ENCODE measurements at places on chromosomes 2 and 18.

GRCh38 chr2:210527286-210527685 is 29.1 kb upstream of the CPS1 start:
- no peak for DNase-seq

DNA sequence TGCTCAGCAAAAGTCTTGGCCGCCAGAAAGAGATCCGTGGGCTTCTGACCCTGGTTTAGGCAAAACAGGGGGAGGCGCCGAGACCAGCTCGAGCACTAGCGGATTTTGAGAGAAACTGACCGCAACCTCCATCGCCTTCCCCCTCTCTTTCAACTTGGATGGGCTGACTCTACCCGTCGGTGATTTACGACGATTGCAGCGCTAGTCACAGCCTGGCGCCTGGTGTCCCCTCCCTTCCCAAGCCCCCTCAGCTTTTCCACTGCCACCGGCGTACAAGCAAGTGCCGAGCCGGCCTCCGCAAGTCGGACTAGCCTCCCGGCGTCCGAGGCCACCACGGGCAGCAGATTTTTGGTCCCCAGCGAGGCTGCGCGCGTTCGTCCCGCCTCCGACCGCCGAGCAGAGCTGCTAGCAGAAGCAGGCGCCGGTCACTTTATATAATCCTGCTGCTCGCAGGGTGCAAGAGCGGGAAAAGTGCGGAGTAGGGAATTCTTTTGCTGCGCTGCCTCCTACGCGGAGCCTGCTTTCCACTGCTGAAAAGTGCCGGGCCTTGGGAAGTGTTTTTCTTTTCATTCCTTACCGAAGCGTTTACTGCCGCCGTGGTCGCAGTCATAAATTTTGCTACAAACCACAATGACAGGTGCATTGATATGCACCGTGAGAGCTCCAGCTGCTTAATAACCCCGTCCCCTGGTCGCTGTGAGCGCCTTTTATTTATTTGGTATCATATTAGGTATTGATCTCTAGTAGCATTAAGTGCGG is 7.7 kb downstream of the HOXD3 start:
- no peak for DNase-seq

DNA sequence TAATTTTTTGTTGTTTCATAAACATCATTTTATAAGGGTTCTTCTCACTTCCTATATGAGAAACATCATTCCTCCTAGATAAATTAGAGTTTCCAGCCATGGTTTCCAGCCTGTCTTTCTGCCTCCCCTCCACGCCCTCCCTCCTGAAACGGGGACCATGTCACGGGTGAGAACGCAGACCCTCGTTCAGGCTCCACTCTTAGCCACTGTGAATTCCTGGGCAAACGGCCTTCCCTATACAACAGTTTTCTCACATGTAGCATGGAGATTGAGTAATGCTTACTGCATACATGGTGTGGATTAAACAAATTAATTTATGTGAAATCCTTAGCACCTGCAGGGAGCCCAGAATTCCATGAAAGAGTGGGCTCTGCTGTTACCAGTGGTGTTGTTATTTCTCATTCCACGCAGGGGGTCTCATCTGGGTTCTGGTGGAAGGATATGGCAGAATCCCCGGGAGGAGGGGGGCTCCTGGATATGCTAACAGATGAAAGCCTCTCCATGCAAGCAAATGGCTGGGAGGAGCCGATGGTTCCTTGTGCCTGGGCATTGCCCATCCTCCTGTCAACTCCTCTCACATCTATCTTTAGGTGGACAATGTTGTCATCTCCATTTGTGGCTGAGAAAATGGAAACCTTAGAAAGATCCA is 54.0 kb upstream of the TWIST2 start:
- DNase-seq: no peak

- no peak for DNase-seq
These were observed 30.5 kb downstream of the TCF7L1 start for GRCh38 chr2:85163675-85164074.

DNA sequence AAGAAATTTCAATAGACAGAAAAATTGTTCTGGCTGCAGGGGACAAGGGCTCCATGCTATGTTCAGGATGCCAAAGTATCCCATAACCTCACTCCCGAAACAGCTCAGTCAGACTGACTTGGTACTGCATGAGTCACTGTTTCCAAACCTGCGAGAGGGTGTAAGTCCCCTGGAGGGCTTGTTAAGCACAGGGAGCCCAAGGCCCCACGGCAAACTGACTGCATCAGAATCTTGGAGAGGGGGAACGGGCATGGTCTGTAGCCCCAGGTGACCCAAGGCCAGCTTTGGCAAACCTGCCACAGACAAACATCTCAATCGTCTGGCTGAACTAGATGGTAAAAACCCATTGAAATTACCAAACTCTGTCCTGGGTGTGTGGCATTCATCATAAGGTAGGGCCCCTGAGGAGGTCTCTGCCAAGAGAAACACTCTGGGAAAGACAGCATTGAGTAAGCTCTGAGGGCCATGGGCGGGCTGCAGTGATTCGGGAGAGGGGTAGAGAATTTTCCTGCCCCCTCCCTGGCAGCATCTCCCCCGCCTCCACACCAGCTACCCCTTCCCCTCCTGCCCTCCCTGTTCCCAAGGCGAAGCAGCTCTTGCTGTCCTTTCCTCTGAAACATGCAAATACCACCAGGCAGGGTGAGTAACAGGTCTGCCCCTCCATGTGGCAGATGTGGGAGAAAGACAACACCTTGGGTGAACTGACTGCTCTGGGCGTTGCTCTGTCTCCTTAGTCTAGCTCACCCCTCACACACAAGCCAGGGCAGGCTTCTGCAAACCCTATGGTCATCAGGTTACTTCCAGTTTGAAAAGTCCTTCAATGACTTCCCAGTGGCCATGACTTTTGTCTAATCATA is 274.7 kb upstream of the SIX2 start:
- no peak for DNase-seq

GRCh38 chr2:128501700-128502099 is 183.0 kb upstream of the HS6ST1 start:
- no peak for DNase-seq

GRCh38 chr2:183001948-183002347 is 36.3 kb downstream of the NCKAP1 start:
- no peak for DNase-seq

GRCh38 chr2:224658780-224659405 is 57.3 kb downstream of the CCDC195 start:
- no peak for DNase-seq

- no peak for DNase-seq
These were observed 60.3 kb downstream of the PIAS2 start for GRCh38 chr18:46856973-46857372.

DNA sequence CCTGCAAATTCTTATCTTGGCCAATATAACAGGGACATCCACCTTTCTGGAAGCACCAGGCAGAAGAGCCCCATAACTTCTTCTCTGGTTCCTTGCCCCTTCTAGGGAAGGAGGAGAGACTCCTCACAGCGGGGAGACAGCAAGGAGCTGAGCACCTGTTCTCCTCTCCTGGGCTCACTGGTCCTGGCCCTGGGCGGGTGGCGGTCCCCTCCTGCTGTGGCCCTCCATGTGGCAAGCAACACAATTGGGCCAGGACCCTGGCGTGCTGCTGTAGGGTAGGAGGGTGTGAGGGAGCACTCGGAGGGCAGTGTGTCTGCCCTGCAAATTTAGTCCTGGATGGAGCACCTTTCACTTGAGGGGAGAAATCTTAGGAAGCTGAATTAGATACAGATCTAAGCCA is 6.9 kb downstream of the IL37 start:
- no peak for DNase-seq

DNA sequence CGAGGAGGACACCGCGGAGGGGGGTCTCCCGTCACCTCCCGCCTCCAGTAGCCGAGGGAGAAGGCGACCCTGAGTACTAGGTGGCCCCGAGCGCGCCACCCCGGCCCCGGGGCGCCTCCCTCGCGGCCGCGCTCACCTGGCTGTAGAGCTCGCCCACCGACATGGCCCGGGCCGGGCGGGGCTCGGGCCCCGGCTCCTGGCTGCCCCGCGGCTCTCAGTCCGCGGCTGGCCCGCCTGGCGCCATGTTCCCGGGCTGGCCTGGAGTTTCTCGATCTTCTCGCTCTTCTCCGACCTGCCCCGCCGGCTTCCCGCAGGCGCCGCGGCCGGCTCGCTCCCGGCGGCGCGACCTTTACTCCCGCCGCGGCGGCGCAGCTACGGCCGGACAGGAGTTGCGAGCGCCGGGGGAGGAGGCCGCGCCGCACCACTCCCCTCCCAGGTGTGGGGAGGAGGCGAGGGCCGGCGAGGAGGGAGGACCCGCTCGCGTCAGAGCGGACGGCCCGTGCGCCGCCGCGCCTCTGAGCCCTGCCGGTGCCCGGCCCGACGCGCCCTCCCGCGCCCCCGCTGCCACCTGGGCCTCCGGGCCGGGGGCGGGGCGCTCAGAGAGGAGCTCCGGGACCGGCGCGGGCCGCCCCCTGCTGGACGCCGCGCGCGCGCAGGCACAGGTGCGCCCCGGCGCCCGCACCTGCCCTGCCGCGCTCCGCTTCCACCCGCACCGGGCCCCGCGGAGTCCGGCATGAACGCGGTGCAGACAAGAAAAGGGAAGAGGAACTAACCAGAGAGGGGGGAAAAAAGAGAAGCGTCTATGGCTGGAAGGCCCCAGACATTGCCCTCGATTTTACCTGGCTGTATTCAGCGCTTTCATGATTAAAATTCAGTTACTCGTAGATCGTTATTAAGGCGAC is at the start of gene MYO5B:
Gene MYO5B, minus strand, starts transcription at position 517 of the 902 bp plus-strand sequence. Its CDS starts 354 bp downstream, at position 163.
- DNase-seq: no peak

- peak; percentile 66 for DNase-seq
These were observed at the start of gene SLC1A4 for GRCh38 chr2:64989126-64989981. Gene SLC1A4 (plus strand): TSS chr2:64989399. CDS start chr2:64989644, 245 bp downstream.

GRCh38 chr2:227117027-227117426 is 47.0 kb downstream of the COL4A4 start:
- DNase-seq: no peak

GRCh38 chr18:3554091-3554601 is 104.2 kb downstream of the TGIF1 start:
- DNase-seq: no peak

- DNase-seq: no peak
These were observed 24.6 kb downstream of the KIF1A start for GRCh38 chr2:240795454-240795853.

- peak; percentile 32 for DNase-seq
These were observed 962 bp downstream of the TANK start for GRCh38 chr2:161161074-161161706.

DNA sequence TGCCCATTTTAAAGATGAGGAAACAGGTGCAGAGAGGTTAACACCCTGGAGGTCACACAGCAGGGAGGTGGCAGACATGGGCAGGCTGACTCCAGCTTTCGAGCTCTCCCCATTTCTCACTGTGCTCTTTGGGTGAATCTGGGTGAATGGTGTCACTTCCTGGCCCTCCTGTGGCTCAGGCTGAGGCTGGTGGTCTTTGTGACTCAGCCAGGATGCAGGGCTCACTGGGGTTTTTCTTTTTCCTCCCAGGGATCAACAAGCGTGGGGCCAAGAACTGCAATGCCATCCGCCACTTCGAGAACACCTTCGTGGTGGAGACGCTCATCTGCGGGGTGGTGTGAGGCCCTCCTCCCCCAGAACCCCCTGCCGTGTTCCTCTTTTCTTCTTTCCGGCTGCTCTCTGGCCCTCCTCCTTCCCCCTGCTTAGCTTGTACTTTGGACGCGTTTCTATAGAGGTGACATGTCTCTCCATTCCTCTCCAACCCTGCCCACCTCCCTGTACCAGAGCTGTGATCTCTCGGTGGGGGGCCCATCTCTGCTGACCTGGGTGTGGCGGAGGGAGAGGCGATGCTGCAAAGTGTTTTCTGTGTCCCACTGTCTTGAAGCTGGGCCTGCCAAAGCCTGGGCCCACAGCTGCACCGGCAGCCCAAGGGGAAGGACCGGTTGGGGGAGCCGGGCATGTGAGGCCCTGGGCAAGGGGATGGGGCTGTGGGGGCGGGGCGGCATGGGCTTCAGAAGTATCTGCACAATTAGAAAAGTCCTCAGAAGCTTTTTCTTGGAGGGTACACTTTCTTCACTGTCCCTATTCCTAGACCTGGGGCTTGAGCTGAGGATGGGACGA is 13.2 kb downstream of the ITM2C start:
- DNase-seq: peak; percentile 66

- DNase-seq: no peak
These were observed 152.8 kb upstream of the CTAGE1 start for GRCh38 chr18:22570492-22570891.

GRCh38 chr2:223315813-223316212 is 263.8 kb downstream of the KCNE4 start:
- no peak for DNase-seq

DNA sequence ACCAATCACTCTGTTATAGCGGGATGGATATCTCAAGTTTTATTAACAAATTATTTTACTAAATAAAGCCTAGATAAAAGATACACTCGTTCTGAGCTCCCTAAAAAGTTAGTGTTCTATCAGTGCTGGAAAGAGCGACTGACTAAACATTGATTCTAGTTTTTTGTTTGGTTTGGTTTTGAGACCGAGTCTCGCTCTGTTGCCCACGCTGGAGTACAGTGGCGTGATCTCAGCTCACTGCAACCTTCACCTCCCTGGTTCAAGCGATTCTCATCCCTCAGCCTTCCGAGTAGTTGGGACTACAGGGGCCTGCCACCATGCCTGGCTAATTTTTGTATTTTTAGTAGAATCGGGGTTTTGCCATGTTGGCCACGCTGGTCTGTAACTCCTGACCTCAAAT is 73.8 kb upstream of the CDCA7 start:
- no peak for DNase-seq

- no peak for DNase-seq
These were observed 21.1 kb downstream of the GPR35 start for GRCh38 chr2:240646176-240646899.

DNA sequence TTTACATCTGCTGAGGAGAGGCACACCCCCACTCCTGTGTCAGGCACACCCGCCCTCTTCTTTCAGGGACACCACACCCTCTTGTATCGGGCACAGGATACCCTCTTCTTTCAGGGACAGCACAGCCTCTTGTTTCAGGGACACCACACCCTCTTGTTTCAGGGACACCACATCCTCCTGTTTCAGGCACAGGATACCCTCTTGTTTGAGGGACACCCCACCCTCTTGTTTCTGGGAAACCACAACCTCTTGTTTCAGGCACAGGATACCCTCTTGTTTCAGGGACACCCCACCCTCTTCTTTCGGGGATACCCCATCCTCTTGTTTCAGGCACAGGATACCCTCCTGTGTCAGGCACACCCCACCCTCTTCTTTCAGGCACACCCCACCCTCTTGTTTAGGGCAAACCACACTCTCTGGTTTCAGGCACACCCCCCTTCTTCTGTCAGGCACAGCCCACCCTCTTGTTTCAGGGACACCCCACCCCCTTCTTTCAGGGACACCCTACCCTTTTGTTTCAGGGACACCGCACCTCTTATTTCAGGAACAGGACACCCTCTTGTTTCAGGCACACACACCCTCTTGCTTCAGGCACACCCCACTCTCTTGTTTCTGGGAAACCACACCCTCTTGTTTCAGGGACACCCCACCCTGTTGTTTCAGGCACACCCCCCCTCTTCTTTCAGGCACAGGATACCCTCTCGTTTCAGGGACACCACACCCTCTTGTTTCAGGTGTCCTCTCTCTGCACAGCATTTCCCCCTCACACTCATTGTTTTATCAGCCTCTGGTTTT is 96.2 kb downstream of the TPO start:
- no peak for DNase-seq

GRCh38 chr2:110748489-110748867 is 16.1 kb downstream of the ACOXL start:
- DNase-seq: no peak

All from GF-D8 (cell line).